NCI-H1105 (cell line): ENCODE measurements at places on chromosomes 1 and 21.

- no peak for DNase-seq
These were observed 8.3 kb upstream of the MPZL1 start for GRCh38 chr1:167713330-167714081.

- DNase-seq: peak; percentile 8
These were observed 6.0 kb downstream of the PEA15 start for GRCh38 chr1:160211046-160211790.

DNA sequence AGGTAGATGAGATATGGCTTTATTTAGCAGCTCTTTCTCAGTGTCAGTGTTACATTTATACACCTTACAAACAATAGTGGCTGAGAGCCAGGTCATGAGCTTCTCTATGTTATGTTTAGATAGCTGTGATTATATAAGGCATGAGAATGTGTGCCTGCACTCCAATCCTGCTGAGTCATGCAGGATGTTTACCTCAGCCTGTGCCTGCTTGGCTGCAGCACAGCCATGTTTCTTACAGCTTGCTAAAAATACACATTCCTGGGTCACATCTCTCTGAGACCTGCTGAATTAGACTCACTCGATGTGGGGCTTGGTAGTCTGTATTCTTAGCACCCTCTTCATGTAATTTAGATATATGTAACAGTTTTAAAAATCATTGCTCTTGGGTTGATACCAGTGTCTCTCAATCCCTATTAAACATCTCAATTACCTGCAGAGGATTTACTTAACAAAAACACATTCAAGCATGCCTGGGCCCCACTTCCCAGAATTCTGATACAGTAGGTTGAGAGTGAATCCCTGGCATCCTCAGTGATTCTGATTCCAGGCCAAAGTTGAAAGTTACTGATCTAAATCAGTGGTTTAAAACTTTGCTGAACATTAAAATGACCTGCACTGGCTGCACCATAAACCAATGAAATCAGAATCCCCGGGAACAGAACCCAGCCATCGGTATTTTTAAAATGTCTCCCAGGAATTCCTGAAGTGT lies 107.5 kb downstream of the GDAP2 start:
- no peak for DNase-seq

DNA sequence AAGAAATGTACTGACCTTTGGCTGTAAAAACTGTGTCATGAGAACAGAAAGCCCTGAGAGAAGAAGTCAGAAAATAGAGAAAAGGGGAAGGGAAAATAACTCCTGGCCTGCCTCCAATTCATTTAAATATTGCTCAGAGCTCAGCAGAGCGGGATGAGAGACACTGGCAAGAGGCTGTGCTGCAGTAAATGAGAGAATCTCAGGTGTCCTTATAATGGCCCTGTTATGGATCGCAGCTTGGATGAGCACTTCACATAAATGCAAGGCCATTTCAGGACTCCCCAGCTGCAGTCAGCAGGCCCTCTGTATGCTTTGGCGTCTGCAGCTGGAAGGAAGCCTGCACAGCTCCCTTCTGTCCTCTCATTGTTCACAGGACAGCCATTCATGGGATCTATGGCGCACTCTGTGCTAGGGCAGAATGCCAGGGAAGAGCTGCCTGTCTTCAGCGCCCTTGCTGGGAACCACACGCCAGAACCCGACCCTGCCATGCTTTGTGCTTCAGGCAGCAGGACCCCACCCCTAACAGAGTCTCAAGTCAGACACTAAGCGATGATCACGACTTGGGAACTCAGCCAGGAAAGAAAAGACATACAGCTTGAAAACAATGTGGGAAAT lies 20.7 kb upstream of the ABCB10 start:
- peak; percentile 43 for DNase-seq

DNA sequence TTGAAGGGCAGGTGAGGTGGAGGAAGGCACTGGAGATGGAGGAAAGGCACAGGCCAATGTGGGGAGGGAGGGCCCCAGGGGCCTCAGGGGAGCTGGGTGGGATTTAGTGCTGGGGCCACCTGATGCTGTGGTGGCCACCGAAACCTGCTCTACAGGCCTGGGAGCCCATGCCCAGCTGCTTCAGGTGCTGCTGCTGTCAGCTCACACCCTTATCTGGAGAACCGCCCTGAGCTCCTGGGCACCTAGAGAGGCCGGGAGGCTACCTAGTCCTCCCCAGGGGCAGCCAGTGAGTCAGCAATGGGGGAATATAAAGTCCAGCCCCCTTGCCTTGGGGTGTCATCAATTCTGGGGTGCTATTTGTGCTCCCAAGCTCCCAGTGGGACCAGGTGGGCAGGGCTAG lies 12.2 kb downstream of the FAM131C start:
- DNase-seq: no peak

DNA sequence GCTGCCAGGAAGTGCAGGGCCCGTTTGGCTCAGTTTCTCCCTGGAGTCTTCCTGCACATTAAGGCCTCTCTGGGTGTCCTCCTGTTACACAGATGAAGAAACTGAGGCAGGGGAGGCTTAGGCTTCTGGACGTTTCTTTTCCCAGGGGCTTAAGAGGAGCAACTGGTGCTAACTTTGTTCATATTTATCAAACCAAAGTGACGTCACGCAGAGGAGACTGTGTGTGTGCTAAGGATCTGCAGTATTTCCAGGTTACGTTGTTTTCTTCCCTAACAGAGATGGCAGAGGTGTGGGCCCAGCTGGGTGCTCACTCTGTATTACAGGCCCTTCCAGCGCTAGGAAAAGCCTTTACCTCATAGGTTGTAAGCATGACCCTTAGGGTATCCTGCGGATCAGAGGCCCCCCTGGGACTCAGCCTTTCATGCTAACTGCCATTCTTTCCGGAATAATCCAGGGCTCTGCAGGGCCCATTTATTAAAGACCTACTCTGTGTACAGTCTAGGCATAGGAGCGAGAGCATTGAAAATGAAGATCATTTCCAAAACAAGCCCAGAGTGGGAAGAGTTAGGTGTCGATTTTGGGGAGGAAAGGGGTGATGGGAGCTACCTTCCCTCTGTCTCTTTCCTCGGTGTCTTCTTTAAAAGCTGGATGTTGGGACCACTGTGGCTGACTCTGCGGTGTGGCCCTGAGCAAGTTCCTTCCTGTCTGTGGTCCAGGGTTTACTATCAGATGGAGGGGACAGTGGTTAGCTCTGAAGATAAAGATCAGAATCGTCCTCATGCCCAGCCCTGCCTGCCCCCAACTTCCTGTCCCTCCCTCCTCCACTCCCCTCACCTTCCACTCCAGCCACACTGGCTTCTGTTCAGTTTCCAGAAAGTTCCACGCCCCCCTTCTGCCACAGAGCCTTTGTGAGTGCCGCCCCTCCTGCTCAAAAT lies 4.6 kb downstream of the AGTRAP start:
- no peak for DNase-seq

GRCh38 chr1:210342986-210343780 lies 14.5 kb downstream of the HHAT start:
- DNase-seq: no peak

- DNase-seq: no peak
These were observed 208.2 kb upstream of the KIAA0040 start for GRCh38 chr1:175400766-175401165.

DNA sequence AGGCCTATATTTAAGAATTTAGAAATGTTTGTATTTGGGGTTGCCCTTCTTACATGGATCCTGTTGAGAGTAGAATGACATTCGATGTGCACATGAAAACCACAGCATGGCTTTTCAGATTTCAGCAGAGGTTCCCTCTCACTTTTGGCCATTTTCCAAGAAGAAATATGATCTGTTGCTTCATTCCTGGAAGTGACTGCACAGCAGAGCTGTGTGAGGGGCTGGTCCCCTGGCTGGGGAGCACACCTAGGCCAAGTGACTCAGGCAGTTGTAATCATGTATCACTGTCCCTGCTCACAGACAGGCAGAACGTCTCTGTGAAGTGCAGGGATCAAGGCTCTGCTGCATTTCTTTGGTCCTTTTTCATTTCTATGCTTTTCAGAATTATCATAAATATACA lies 32.3 kb downstream of the AGT start:
- peak; percentile 58 for DNase-seq

GRCh38 chr1:181676269-181676668 lies 193.0 kb downstream of the CACNA1E start:
- peak; percentile 18 for DNase-seq

GRCh38 chr1:201401700-201402099 lies 2.6 kb upstream of the LAD1 start:
- DNase-seq: no peak

- no peak for DNase-seq
These were observed 108.6 kb upstream of the ERRFI1 start for GRCh38 chr1:8134546-8135235.

DNA sequence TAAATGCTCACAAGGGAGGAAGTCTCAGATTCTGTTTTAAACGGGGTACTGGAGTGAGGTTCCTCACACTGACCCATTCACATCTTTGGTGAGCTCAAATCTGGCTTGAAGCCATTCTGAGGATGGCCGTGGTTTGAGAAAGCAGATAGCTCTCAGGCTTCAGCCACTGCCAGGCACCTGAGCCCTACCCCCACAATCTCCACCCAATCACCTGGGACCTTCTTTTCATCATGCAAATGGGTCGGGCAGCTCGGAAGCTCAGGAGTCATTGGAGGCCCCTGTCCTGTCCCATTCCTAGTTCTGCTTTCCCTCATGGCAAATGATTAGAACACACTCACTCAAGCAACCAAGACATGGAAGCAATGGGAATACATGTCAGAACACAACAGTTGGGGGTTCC lies 141.4 kb upstream of the ETS2 start:
- DNase-seq: no peak

DNA sequence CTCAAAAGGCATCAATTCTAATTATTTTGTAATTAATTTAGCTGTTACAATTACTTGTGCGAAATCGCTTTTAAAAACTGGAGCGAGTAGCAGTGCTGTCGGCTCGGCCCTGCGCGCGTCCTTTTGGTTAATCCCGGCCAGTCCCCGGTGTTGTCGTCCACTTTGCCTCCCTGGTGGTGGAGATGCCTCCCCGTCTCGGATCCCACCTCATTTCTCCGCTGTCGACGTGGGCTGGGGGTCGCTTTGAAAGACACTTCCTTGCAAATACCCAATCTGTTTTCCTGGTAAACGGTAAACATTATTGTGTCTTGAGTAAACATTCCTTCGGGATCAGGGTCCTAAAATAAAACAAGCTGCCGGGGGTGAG lies 3.7 kb downstream of the FOXD3 start:
- no peak for DNase-seq

GRCh38 chr1:217164403-217164802 lies 441.2 kb upstream of the ESRRG start:
- no peak for DNase-seq

GRCh38 chr1:203592730-203593129 lies 33.9 kb upstream of the ATP2B4 start:
- DNase-seq: no peak
